Stimulated activated CD4-positive, alpha-beta T cell treated with anti-CD3 and anti-CD28 coated beads, Interleukin-2, amount 100 ng/mL, for 24 hours (primary cell): ENCODE measurements at places on chromosomes 1 and 21.

- no peak for DNase-seq
Observed at GRCh38 chr1:58443986-58444868, 102.3 kb downstream of the OMA1 start.

- DNase-seq, result no peak
Observed at GRCh38 chr1:212884592-212884991, 26.5 kb downstream of the FLVCR1 start.

GRCh38 chr1:18922848-18923755 is 20.7 kb upstream of the ALDH4A1 start:
- DNase-seq, result no peak

DNA sequence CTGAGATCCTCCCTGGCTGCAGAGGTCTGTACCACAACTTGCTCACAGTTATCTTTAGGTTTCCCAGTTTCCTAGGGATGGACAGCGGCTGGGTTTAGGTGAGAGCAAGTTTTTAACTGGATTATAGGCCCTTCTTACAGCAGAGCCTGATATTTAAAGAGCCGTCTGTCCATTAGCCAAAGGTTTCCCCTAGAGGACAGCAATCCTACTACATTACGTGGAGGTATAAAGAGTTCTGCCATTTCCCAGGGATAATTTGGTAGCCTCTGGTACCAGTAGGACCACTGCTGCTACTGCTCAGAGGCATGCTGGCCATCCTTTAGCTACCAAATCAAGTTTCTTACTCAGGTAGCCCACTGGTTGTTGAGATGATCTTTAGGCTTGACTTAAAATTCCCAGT is 21.9 kb upstream of the FCGR2A start:
- DNase-seq, result no peak
